ENCODE measurements at places on chromosomes 16 and 17. TPM values are rescaled to one million over a fixed set of nuclear protein-coding genes. Genes with fewer than 3 reads are reported as not detected.

Gene MYOCD
- 0.32 TPM for total RNA-seq

Gene ASGR1
- 0.32 TPM for total RNA-seq

Gene FN3KRP
- total RNA-seq, result 44.2 TPM

Gene ARHGDIG
- total RNA-seq, result not detected

Gene PSMB10
- 167 TPM for total RNA-seq

Gene CLEC19A
- total RNA-seq, result not detected

Gene RCVRN
- not detected for total RNA-seq

Gene HP
- total RNA-seq, result not detected

Gene WFIKKN2
- total RNA-seq, result not detected

- DNase-seq, result no peak
Observed at GRCh38 chr17:76582660-76583059, 3.0 kb downstream of the ST6GALNAC2 start.

DNA sequence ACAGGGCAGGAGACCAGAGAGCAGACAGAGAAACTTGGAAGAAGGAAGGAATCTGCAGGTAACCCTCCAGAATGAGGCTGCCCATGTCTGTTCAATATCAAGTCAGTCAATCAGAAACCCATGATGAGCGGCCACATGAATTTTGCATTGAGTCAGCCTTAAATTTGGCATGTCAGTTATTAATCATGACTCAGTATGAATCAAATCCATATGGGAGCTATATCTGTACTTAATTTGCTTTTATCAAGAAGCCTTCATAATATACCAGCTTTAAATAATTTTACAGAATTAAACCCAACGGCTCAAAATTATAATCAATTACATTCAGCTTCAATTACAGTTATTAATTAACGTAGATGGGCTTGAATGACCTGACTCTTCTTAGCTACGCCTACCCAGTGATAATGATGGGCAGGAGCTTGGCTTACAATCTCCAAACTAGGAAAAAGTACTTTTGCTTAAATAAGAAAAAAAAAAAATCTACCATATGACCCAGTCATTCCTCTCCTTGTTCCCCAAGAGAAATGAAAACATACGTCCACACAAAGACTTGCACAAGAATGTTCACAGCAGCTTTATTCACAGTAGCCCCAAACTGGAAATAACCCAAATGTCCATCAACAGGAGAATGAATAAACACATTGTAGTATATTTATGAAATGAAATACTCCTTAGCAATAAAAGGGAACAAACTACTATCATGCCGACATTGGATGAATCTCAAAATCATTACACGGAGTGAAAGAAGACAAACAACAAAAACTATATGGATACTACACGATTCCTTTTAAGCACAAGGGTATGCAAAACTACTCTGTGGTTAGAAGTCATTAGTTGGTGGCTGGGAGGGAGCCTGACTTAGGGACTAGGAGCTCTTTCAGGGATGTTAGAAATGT, 48.6 kb downstream of the SLC39A11 start:
- DNase-seq, result no peak

- DNase-seq, result no peak
Observed at GRCh38 chr16:80982646-80983045, 24.0 kb downstream of the CMC2 start.

DNA sequence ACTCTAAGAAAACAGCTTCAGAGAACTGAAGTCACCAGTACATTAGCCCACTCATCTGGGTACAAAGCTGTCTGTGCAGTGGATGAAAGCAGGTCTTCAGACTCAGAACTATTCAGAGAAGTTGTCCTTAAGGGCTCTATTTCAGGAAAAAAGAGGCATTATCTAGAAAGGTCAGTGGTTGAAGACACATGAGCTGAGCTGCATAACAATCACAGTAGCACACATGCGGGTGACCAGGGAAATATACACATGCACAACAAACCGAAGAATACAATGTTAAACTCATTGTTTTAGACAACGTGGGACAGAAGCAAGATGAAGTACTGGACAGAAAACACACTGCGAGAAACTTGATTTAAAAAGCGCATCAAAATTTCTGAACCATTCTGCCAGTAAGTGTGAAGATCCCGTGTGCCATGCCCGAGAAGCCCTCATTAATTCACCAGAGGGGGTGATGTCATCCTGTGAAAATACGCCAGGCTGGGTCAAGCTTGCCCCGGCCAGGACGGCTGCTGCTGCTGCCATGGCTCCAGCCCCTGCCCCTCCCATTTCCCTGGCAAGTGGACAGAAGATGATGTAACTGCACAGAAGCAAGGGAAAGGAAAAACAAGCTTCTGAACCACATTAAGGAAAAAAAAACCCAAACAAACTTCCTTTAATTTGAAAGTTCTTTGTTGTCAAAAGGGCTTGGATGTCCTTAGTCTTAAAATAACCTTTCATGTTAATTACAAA, 10.1 kb downstream of the DYNC1LI2 start:
- no peak for DNase-seq

DNA sequence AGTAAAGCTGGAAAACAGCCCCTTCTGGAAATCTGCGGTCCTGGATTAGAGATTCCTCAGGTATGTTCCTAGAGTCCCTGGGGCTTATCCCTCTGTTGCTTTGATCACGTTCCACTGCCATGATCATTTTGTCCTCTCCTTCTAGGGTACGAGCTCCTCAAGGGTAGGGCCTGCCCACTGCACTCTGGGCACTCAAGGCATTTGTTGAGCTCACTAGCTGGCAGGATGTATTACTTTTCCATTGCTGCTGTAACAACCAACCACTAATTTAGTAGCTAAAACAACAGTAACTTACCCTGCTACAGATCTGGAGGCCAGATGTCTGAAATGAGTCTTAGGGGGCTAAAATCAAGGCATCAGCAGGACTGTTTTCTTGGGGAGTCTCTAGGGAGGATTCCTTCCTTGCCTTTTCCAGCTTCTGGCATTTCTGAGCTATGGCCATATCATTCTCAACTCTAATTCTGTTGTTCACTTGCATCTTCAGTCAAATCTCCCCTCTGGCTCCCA, 65.7 kb downstream of the ARSG start:
- no peak for DNase-seq

- DNase-seq, result no peak
Observed at GRCh38 chr17:76438906-76439305, 14.0 kb downstream of the UBE2O start.

DNA sequence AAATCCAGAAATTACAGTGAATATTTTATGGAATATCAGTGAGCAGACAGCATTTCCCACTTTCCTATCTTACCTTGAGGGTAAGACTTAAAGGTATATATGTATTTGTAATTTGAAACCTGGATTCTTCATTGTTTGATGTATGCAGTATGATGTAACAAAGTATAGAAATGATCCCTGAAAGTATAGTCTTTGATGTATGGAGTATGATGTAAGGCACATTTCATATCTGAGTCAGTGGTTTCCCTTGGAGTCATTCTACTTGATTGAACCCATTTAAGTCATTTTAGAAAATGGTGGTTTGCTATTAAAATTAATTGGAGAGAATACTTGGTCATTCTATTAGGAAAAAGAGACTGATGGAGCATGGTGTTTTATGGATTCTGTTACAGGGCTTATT, 10.1 kb downstream of the AMZ2 start:
- DNase-seq, result no peak

DNA sequence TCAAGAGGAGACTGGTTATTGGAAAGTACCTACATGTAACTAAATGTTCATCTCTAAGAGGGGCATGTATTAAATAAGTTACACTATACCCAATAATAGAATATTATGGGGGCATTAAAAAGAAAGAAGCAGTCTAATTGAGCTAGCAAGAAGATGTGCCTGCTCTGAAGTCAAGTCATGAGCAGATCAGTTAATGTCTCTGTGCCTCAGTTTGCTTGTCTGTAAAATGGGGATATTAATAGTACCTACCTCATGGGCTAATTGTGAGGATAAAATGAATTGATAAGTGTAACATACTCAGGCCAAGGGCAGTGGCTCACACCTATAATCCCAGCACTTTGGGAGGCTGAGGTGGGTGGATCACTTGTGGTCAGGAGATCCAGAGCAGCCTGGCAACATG, 3.0 kb downstream of the CNGB1 start:
- DNase-seq, result no peak

GRCh38 chr17:45722161-45722560, 62.0 kb upstream of the CRHR1 start:
- no peak for DNase-seq

- DNase-seq, result no peak
Observed at GRCh38 chr17:13560935-13561334, 40.8 kb downstream of the HS3ST3A1 start.

- DNase-seq, result no peak
Observed at GRCh38 chr17:8408371-8408770, 10.7 kb upstream of the RNF222 start.

DNA sequence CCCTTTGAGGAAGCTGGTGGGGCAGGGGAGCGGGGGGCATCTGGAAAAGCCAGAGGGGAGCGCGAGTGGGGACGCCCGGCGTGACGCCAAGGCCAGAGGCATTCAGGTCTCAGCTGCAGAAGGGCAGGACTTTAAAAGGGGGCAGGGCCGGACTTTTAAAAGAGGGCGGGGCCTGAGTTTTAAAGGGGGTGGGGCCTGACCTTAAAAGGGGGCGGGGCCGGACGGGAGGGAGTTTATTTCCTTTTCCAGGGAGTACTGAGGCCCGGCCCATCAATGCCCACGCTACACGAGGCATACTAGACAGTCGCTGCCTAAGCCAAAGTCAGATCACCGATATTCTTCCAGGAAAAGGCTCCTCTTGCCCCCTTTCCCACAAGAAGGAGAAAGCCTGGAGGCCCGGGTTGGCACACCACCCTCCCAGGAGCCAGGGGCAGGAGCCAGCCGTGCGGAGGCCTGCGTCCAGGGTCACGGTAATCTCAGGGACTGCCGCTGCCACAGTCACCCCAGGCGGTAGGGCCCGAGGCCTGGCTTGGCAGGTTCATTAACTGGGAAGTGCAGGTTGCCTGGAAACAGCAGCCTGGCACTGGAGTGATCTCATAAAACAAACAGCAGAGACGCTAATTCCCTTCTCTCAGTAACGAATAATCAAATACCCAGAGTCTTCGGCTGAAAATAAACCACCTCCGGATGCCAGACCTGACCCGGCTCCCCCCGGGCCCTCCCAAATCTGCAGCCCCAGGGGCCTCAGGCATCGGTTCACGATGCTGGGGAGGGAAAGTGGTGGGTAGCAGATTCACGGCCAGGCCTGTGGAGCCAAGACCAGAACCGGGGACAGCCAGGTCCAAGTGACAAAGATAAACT, 90.7 kb downstream of the TIMM22 start:
- no peak for DNase-seq

- DNase-seq, result no peak
Observed at GRCh38 chr16:72938795-72939164, 109.1 kb downstream of the ZFHX3 start.

- DNase-seq, result no peak
Observed at GRCh38 chr17:65618516-65618915, 57.1 kb upstream of the AXIN2 start.

DNA sequence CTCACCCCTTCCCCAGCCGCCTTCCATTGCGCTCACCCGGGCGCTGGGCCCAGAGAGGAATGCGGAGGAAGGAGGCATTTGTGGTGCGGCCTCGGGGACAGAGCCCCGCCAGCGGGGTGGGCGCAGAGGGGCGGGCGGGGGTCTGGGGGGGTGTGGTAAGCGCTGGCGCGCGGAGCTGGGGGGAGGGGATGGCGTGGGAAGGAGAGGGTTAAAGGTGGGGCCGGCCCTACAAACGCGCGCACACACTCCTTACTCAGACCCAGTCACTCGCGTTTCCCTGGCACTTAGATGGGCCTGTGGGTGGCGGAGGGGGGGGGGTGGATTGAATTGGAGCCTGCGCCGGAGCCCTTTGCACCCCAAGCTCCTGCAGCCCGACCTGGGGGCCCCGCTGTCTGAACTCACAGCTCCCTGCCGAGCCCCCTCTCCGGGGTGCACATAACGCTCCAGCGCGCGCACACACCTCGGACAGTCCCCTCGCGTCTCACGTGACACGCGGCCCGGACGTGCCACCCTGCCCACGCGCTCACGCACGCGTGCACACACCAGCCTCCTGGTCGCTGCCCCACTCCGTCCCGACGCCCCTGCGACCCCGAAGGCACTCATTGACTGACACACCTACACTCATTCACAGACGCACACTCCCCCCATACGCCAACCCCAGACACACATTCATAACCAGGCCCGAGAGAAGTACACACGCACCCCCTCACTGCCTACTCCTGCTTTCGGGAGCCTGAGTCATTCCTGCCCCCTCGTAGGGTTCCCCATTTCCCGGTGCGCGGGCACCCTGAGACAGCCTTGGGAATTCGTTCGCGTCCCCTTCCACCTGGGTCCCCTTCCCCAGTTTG, 844 bp downstream of the TBKBP1 start:
- peak; percentile 67 for DNase-seq
